NCI-H1436 treated with DMSO at 0.1 percent for 48 hours (cell line): ENCODE measurements at places on chromosomes 6 and 20.

DNA sequence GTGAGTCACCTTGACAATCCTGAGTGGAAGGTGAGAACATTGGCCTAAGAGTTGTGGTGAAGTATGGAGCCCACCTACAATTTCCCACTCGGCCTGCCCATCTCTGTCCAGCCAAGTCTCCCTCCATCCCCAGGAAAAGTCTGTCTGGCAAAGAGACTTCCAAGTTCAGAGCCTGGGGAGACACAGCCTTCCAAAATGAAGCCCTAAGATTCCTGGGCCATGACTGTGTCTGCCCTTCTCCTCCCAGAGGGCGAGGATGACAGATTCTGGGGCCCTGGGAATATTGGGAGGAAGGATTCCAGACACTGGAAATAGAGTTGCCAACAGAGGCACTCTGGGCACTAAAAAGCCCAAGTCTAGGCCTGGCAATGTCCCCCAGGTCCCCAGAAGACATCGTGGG lies 176.8 kb downstream of the NFATC2 start:
- DNase-seq, result no peak

DNA sequence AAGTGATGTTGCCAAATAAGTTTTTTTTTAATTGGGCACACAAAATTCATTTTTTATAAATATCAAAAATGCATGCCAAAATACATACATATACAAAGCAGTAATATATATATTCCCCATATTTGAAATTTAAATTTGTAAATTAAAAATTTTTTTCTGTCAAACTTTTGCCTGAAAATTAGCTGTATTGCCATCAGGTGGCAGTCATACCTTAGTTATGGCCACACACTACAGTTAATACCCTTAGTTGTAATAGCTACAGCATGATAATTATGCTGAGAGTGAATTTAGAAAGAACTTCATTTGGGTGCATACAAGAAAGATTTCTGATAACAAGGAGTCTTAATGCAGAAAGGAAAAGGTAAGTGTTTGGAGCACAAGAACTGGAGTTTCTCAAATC lies 46.2 kb upstream of the SDHAF4 start:
- no peak for DNase-seq

DNA sequence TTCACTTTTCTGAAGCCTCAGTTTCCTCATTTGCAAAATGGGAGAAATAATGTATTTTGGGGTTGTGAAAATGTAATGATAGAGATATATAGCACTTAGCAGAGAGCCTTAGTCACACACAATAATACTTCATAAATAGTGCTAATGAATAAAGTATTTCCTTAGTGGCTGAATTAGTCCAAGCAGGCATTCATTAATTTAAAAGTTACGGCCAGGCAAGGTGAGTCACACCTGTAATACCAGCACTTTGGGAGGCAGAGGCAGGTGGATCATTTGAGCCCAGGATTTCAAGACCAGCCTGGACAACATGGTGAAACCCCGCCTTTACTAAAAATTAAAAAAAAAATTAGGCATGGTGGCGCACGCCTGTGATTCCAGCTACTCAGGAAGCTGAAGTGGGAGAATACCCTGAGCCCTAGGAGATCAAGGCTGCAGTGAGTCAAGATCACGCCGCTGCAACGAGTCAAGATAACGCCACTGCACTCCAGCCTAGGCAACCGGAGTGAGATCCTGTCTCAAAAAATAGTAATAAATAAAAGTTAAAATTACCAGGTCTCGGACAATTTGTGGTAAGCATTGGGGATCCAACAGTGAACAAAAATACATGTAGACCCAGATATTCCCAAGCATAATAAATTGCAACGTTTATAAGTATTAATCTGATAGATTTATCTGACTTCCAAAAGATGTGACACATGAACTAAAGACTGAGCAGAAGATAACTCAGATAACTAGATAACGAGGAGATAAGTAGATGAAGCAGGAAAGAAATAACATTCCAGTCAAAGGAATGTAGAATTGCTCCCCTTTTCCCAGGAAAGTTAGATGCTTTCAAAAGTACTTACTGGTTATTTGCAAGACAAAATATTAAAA lies 2.1 kb upstream of the IBTK start:
- no peak for DNase-seq

GRCh38 chr6:79599725-79600259 lies 31.3 kb upstream of the SH3BGRL2 start:
- DNase-seq, result no peak

DNA sequence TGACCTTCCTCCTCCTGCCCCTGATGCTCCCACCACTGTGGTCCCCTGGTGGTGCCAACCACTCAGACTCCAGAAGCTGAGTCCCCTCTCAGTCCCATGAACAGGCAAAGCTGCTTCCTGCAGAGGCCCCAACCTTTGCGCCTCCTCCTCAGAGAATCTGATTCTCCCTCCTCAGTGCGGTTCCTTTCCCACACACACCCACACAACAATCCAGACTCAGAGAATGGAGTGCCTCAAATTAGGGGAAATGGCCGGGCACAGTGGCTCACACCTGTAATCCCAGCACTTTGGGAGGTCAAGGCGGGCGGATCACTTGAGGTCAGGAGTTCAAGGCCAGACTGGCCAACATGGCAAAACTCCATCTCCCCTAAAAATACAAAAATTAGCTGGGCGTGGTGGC lies 23.0 kb downstream of the RIPOR3 start:
- no peak for DNase-seq

DNA sequence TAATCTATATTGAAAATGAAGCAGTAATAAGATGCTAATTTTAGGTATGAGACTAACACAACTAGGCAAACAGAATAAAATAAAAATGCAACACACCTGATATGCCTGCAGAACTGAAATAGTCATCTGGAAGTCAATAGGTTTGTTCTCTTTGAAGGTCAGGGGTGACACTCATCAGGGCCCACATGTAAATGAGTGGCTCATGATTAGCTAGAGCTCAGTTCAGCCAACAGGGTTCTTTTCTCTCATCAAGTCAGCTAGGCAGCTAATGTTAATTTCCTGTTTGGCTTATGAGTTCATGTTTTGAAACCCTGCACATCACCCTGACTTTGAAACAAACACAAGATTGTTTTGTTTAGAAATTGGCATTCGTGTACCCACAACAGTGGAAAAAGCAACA lies 23.8 kb downstream of the SMLR1 start:
- DNase-seq, result no peak

GRCh38 chr6:144216668-144217218 lies 66.4 kb downstream of the STX11 start:
- no peak for DNase-seq

- no peak for DNase-seq
These were observed 418.0 kb upstream of the IMPG1 start for GRCh38 chr6:76490456-76490855.

- DNase-seq, result no peak
These were observed 101.4 kb upstream of the AGPAT4 start for GRCh38 chr6:161374971-161375873.

DNA sequence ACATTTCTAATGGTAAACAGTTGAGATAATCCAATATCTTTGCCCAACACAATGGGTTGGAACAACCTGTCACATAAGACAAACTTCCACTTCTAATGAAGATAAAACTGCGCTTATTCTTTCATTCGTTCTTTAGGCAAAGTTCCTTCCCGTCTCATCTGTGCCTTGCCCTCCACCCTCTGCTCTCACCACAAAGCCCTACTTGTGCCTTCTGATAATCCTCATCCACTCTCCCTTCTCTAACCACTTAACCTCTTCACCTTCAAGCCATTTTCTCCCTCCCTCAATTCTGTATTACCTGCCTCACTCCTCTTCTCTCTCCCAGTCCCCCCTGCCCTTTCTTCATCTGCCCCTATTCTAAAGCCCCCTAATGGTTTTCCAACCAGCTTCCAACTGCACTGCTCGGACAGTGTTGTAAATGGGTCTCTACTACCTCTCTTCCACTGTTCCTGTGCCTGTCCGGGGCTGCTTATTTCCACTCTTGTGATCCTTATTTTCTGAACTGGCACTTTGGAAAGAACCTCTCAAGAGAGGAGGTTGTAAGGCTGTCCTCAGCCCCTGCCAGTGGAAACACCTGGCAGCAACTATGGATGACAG lies 62.9 kb upstream of the MYB start:
- DNase-seq, result no peak

DNA sequence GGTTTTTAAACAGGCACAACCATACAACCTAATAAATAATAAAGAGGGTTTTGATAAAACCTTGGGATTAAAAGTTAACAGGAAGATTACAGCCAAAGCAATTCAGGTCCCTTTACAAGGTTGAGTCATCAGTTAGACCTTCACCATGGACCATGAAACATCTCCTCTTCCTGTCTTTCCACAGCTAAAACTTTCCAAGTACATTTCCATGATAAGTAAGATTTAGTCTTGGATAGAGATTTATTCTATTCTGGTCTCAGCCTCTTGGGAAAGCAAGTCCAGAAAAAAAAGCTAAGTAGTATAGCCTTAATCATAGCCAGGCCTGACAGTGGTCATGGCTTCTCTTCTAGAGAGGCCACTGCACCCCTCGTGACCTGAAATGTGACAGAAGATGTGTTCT lies 2.9 kb upstream of the PRSS35 start:
- no peak for DNase-seq

GRCh38 chr6:99416892-99417767 lies 8.0 kb downstream of the PNISR start:
- DNase-seq, result no peak

GRCh38 chr20:4369798-4370124 lies 351.9 kb upstream of the PRND start:
- no peak for DNase-seq

DNA sequence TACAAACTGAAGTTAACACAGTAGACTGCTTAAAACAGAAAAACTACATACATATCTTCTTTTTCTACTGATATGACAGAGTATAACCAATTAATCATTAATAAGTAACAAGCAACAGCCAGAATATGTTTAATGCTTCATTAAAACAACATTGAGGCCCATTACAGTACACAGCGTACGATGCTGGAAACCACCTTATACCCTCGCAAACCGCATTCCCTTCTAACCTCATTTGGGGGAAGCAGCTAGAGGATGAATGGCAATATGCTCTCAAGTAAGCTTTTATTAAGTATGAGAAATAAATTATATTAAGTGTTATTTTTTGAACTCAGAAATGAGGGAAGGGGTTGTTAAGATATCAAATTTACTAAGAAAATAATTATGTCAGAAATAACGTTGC lies 142.4 kb downstream of the GMDS start:
- no peak for DNase-seq

DNA sequence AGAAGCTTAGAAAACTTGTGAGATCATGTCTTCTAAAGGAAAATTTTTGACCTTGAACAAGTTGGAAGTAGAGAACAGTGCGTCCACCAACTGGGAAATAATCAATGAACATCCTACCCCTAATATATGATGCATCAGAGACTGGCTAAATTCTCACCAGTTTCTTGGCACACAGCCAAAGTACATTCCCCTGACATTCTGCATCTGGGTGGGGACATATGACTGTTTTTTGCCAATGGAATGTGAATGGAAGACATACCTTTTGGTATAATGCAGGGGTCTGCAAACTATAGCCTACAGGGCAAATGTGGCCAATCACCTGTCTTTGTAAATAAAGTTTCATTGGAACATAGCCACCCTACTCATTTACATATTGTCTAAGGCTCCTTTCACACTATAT lies 84.7 kb downstream of the HAO1 start:
- DNase-seq, result no peak

DNA sequence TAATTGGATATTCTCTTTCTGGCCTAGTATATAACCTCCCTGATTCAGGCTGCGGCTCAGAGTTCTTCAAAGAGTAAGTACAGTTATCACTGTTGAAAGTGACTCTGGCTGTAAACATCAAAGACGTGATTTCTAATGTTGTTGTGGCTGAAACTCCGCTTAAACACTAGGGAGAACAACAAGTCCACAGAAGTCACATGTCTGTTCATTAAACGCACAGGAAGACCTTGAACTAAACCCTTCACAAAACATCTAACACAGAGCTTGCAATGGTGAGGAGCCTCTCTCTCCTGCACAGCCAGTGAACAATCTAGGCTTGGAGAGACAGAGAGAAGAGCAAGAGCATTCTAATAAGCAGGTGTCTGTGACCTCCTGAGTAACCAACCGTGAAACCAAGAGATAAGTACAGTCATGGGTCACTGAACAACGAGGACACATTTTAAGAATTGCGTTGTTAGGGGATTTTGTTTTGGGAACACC lies 249.3 kb downstream of the PRKN start:
- no peak for DNase-seq

GRCh38 chr20:35669681-35670080 lies 5.0 kb upstream of the CPNE1 start:
- DNase-seq, result no peak

- no peak for DNase-seq
These were observed 38.3 kb downstream of the HNF4A start for GRCh38 chr20:44393608-44394451.

- no peak for DNase-seq
These were observed 29.9 kb downstream of the SDCBP2 start for GRCh38 chr20:1298888-1299511.

GRCh38 chr20:3687655-3688054 lies 5.8 kb upstream of the ADAM33 start:
- DNase-seq, result no peak

- peak; percentile 36 for DNase-seq
These were observed 485.4 kb upstream of the MANEA start for GRCh38 chr6:95091823-95092436.

DNA sequence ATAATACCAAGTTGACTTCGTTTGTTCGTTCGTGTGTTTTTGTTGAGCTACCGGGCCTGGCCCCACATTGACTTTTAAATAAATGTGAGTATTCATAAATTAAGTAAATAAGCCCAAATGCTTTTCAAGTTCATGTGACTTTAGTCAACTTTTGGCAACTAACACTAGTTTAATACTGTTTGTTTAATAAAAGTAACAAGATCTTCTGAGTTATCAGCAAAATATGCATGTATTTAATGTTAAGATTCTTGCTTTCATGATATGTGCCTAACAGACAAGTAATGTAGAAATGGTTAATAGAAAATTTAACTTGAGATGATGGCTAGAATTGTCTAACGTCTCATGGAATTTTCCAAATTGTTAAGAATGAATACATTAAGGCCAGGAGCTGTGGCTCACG lies 38.7 kb upstream of the ECI2 start:
- no peak for DNase-seq

GRCh38 chr6:127481628-127482027 lies 22.4 kb upstream of the KIAA0408 start:
- no peak for DNase-seq

- DNase-seq, result no peak
These were observed 308.7 kb downstream of the PKHD1 start for GRCh38 chr6:51778666-51779065.

DNA sequence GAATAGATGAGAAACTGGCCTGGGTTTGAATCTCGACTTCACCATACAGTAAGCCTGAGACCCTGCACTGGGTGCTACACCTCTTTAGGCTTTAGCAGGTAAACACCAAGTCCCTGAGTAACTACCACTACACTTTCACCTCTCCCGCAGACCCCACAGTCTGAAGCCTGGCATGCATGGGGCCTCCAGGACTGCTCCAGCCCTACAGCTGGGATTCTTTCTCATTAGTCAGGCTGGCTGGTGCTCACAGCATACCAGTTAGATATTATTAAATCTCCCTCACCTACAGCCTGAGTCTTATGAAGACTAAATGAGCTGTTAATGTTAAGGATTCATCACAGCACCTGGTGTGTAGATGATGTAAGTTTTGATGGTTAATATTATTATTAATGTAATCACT lies 388.7 kb downstream of the ARHGAP18 start:
- DNase-seq, result no peak

GRCh38 chr6:15739353-15739752 lies 76.5 kb upstream of the DTNBP1 start:
- no peak for DNase-seq
